NCI-H774 (cell line): ENCODE measurements at places on chromosomes 4 and X.

DNA sequence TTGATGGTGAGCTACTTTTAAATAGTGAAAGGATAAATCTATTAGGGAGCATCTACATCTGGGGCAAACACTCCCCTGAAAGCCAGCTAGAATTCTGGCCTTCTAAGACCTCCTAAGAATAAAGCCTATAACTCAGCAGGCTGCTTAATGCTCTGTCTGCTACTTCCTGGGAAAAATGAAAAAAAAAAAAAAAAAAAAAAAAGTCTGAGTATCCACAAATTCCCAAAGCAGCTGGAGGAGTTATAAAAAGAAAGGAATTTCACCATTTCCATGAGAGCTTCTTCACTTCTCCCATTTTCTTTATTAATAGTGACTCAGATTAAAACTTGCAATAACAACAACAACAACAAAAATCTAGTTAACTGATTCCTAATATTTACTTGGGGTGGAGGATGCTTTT is 511.2 kb downstream of the INPP4B start:
- no peak for DNase-seq

DNA sequence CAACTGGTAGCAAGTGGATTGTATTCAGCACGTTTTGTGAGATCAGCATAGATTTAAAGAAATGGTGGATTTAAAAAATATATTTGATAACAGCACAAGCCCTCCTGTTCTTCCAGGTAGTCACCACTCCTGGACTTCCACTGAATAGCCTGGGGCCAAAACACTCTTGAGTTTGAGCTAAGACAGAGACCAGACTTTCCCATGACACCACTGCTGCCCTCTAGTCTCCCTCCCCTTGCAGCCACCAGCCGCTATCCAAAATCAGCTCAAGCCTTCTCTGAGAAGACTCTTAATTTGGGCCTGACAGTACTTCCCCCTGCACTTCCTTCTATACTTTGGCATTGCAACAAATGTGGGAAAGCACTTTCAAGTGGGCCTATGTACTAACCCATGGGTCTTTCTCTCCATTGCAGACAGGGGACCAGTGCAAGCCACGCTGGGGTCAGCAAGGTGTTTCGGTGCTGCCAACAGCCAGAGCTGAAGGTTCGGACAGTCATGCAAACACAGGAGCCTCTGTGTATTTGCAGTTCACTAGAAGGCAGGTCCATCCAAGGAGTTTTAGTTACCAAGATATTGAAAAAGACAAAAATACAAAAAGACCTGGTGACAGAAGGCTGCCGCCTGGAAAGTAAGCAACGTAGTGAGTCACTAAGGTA is 40.5 kb upstream of the KLHL13 start:
- DNase-seq: no peak

DNA sequence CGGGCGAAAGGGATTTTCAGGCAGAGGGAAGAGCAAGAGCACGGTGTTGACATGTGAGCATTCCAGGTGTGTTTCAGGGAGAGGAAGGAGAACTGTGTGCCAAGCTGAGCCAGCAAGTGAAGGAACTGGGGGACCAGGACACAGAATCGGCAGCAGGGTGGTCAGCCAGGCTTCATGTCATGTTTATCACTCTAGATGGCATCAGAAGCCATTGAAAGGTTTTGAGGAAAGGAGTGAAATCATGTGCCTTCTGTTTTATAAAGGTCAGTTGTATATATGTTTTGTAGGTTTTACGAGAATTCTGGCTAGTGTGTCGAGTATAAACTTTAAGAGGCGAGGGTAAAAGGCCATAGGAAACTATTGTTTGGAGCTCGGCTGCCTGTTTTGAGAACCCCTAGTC is 682.3 kb downstream of the TRIML1 start:
- no peak for DNase-seq

DNA sequence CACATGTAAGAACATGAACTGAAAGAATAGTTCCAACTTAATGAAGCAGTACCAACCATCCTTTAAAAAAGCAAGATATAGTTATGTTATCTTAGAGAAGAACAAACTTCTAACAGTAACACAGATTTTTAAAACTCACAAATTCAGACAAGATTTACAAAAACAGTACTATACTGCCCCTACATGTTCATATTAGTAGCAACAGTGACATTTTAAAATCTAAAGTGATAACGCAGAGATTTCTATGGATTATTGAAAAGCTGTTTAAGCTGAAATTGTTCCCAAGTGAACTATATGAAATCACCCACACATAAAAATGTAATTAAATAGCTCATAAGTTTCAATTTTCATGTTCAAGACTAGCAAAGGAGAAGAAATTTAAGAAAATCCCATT is 166.0 kb downstream of the FBXW7 start:
- DNase-seq: no peak

GRCh38 chr4:181890031-181890430 is 353.2 kb upstream of the TENM3 start:
- no peak for DNase-seq

DNA sequence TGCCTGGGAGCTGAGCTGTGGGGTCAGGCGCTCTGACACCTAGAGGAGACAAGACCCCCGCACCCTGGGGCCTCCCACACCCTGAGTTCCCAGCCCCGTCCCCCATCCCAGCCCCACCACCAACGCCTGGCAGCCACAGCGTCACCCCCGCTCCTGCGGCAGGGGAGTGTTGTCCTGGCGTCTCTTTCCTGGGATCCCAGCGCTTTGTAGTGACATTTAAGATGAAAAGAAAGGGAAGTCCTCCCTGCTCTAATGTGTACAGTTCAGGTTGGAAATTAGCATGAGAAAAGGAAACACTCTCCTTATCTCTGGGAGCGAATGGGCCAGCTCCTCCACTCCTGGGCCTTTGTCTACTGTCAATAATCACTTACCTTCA is 112.1 kb downstream of the FAM53A start:
- DNase-seq: no peak

DNA sequence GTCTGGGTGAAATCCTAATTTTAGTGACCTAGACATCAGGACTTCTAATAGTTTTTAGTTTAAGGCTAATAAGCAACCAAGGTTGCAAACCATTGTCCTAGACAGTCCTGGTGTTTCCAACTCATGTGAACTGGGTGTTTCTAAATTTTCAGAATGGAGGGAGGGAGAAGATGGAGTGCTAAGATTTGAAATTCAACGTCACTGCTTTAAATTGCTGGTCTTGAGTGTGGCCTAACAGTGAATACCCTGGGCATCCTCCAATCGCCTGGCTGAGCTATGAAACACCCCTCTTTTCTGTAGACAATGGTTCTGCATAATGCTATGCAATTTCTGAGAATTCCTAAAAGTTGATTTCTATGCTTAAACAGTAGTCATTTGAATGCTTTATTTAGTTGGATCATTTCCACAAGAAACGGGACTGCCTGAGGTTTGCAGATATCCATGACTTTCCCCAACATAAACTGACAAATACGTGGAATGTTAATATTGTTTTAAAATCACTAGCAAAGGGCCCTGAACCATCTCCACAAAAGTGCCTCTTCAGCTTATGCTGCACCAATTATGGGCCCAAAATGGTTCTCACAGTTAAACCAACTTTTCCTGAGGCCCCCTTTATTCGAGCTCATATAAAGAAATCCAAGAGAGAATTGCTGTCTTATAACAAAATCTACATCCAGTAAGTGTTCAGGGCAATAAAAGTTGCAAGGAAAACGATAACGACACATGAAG is 1.1 kb downstream of the FBXL5 start:
- DNase-seq: no peak

GRCh38 chr4:83132065-83132464 is 17.5 kb upstream of the PLAC8 start:
- DNase-seq: no peak

DNA sequence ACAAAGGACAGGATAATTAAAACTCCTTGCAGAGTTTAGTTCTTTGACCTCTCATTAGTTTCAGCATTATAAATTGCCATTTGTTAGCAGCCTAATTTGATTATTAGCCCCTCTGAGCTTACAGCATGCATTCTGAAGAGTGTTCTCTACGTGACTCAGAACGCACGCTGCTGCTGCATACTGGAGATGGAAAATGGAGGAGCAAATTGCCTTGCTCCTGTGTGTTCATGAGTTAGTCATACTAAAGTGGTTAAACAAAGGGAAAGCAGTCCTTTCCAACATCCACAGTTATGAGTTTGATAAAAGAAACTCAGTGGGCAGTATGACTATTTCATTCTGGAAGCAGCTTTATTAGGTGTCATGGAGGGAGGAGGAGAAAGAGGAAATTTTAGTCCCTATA is 922.5 kb downstream of the RPA4 start:
- no peak for DNase-seq

GRCh38 chrX:66042307-66043077 is 2.6 kb upstream of the VSIG4 start:
- no peak for DNase-seq

GRCh38 chrX:13607996-13608365 is 38.6 kb downstream of the EGFL6 start:
- DNase-seq: no peak

- DNase-seq: no peak
These were observed 762.0 kb upstream of the PCDH10 start for GRCh38 chr4:132387060-132387459.

DNA sequence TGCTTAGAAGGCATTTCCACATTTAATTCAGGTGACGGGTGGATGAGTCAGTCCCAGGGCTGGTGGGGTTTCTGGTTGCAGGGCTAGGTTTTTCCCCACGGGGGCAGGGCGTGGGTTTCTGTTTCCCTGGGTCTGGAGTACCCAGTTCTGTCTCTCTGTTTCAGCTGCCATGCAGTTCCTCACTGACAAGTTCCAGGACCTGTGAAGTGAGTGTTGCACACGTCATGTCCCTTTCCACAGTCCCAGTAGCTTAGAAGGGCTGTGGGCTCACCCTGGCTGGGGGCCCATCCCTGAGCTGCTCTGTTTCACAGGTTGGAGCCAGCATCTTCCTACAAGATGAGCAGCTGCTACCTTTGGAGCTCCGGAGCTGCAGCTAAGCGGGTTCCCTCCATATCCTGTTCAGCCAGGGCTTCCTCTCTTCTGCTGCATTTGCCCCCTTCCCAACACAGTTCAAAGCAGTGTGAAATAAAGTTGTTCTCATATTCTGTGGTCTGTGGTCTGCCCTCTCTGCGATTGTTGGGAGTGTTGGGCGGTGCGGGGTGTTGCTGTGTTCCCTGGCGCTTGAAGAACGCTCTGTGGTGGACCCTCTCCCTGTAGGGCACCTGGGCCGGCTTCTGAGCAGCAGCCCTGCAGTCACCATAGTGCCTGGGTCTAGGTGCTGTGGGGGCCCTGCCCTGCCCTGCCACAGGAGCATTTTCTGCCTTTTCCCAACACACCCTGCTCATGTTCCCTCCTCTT is 3.9 kb downstream of the LOC101059915 start:
- no peak for DNase-seq

GRCh38 chr4:36249610-36250009 is 5.3 kb upstream of the ARAP2 start:
- DNase-seq: no peak

- DNase-seq: no peak
These were observed 105.8 kb upstream of the CBR4 start for GRCh38 chr4:169115897-169116254.

GRCh38 chrX:110383414-110383813 is 24.8 kb downstream of the RTL9 start:
- DNase-seq: no peak

- DNase-seq: no peak
These were observed 512 bp downstream of the NOP14 start for GRCh38 chr4:2962614-2963174.

GRCh38 chrX:135541351-135541750 is 20.9 kb downstream of the INTS6L start:
- no peak for DNase-seq

DNA sequence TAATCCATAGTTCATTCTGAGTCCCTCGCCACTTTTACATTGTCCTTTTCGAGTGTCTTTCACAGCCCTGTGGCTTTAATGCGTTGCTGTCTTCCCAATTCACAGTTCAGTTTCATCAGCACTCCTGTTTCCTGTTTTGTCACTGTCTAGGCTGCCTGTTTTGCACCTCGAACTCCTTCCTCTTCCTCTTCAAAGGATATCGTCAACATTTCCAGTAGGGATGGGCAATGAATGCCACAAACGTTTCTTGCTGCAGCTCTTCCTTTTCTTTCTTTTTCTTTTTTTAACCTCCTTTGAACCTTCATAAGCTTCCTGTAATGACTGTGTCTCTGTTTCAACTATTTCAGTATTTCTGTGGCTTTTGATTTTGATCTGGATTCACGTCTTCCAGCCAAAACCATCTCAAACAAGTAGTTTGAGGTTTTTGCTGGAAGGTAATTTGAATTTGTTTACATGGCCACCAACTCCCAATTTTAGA is 105.4 kb downstream of the ANXA3 start:
- no peak for DNase-seq

GRCh38 chr4:38512840-38513239 is 151.2 kb upstream of the KLF3 start:
- DNase-seq: no peak

DNA sequence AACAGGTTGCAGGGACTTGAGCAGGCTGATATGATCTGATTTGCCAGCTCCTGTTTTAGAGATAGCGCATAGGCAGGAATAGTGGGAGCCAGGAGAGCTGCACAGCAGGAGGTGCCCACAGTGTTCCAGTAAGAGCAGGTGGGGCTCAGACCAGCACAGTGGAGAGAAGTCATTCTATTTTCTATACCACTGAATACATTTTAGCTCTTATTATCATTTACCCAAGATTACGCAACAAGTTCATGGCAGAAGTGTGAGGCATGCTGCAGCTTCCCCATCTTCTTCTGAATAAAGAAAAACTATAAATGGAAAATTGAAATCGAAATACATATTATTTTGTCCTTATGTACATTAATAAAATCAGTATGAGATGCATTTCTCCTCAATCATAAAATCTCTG is 114.7 kb upstream of the EDNRA start:
- no peak for DNase-seq

DNA sequence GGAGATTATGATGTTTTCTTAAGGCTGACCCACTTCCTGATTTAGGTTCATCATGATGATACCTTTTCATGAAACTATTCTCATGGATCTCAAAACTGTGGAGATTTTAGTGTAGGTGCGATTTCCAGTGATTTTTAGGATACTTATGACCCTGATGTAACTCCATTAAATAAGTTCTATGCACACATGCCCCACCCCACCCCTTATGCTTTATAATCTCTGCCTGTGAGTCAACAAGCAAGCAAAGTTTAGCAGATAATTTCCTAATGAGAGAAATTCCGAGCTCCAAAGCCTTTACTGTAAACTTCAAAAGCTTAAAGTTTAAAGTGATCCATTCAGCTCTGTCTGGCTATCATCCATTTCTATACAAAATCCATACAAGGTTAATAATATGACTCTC is 56.4 kb downstream of the C4orf33 start:
- DNase-seq: no peak

DNA sequence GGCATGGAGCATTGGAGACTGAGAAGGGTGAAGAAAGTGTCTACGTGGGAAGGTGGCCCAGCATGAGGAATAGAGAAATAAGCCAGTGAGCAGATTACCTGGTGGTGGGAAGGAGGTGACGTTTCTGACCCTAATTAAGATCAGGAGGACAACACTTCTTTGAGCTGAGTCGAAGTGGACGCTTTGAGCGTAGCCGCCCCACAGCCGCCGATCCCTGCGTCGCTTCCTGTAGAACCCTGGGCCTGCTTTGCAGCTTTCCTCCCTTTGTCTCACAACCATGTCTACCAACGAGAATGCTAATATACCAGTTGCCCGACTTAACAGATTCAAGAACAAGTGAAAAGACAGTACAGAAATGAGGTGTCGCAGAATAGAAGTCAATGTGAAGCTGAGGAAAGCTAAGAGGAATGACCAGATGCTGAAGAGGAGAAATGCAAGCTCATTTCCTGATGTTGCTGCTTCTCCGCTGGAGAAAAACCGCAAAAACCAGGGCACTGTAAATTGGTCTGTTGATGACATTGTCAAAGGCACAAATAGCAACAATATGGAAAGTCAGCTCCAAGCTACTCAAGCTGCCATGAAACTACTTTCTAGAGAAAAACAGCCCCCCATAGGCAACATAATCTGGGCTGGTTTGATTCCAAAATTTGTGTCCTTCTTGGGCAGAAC is 6.4 kb upstream of the ANTXR2 start:
- DNase-seq: no peak
